ENCODE measurements at places on chromosomes 4 and X. TPM values are rescaled to one million over a fixed set of nuclear protein-coding genes. Genes with fewer than 3 reads are reported as not detected.

GRCh38 chr4:58983887-58984286 is 1873.7 kb upstream of the IGFBP7 start:
- DNase-seq = no peak

DNA sequence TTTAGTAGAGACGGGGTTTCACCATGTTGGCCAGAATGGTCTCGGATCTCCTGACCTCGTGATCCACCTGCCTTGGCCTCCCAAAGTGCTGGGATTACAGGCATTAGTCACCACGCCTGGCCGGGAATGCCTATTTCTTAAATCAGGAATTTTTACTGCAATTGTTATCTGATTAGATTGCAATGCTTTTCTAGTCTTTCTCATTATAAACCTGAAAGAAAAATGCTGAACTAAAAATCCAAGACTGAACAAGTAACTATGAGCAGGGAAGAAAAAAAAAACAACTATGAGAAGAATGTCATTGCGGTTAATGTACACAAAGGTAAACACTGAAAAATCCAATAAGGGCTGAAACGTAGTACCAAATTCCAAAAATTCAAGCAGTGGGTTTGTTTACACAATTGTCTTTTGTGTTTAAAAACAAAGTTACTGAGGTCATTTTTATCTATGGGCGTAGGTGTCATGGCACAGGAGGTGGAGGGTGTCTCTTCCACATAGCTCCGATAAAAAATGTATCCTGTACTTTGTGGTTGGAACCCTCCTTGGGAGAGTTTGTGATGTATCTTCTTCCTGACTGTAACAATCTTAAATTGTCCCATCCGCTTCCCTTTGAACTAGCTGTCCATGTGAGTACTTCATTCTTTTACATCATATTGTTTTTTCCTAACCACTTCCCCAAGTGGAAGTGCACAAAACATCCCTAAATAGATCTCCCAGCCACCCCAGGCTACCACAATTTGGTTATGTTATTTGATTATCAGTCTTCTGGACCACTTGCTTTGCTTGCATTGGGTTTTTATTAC is 11.1 kb upstream of the TMEM156 start:
- DNase-seq = no peak

DNA sequence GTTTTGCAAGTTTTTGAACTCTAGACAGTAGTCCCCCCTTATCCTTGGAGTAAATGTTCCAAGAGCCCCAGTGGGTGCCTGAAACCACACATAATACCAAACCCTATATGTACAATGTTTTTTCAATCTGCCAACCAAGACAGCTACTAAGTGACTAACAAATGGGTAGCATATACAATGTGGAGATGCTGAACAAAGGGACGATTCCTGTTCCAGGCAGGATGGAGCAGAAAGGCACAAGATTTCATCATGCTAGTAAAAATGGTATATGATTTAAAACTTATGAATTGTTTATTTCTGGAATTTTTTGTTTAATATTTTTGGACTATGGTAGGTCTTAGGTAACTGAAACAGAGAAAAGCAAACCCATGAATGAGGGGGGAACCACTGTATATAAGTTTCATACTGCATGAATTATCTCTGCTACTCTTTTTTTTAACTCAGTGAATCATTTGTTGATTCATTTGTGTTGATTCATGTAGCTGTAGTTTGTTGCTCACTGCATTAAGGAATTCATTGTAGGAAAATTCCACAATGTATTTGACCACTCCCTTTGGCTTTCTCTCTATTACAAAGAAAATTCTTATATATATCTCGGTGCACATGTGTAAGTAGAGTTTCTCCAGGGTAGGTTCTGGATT is 21.9 kb upstream of the ANXA3 start:
- DNase-seq = no peak

DNA sequence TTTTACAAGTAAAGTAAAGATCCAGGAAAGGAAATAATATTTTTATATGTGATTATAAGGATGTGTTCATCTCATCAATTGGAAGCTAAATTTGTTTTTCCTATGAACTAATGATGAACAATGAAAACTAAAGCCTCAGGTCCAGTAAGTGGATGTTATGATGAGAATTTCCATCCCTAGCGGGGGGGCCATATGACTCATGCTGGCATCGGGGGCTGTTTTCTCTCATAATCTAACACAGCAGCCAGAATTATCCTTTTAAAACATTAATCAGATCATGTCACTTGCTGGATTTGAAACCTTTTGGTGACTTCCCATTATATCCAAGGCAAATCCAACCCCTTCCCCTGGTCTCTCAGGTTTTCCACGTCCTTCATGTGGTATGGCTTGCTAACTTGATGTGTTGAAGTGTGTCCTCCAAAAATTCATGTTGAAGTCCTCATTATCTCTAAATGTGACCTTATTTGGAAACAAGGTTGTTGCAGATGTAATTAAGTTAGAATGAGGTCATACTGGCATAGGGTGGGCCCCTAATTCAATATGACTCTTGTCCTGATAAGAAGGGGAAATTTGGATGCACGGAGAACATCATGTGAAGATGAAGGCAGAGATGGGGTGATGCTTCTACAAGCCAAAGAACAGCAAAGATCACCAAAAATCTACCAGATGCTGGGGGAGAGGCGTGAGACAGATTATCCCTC is 96.8 kb downstream of the AKAP4 start:
- DNase-seq = no peak

Gene CABS1
- total RNA-seq = not detected

Gene EMCN
- total RNA-seq = 41.3 TPM

DNA sequence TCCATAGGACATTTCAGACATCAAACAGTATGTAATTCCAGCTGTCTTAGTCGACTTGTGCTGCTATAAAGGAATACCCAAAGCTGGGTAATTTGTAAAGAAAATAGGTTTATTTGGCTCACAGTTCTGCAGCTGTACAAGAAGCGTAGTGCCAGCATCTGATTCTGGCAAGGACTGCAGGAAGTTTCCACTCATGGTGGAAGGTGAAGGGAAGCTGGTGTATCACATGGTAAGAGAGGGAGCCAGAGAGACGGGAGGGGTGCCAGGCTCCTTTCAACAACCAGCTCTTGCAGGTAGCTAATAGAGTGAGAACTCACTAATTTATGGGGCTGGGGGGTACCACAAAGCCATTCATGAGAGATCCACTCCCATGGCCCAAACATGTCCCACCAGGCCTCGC is 253.0 kb upstream of the FGF13 start:
- DNase-seq = peak; percentile 14

Gene PRSS12
- not detected for total RNA-seq

DNA sequence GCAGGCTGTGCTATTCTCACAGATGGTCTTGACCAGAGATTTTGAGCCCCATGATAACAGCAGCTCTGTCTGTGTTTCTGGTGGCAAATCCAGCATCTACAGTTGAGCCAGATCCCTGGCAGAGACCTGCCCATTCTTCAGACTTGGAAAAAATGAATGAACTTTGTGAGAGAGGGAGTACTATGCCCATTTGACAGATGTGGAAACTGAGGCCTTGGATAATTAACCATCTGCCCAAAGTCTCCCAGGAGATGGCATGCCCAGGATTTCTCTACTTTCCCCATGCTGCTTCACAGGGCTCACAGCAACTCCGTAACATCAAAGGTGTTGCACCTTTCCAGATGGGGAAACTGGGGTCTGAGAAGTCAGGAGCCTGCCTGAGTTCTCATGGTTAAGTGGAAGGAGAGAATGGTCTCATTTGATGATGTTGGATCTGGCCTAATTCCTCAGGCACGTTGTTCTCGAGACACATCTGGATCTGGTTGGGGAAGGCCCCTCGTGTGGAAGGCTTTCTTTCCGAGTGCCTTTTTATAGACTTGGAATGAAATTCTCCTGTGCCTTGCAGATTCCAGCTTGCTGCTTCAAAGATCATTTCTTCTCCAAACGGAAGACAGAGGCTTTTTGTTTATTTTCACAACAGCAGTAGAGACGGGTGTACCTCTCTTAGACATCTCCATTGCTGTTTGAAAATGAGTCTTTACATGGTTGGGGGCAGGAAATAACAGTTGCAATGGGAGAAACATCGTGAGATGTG is 73.3 kb upstream of the STX18 start:
- DNase-seq = no peak

- DNase-seq = no peak
Observed at GRCh38 chr4:188603646-188604045, 464.4 kb downstream of the TRIML1 start.

DNA sequence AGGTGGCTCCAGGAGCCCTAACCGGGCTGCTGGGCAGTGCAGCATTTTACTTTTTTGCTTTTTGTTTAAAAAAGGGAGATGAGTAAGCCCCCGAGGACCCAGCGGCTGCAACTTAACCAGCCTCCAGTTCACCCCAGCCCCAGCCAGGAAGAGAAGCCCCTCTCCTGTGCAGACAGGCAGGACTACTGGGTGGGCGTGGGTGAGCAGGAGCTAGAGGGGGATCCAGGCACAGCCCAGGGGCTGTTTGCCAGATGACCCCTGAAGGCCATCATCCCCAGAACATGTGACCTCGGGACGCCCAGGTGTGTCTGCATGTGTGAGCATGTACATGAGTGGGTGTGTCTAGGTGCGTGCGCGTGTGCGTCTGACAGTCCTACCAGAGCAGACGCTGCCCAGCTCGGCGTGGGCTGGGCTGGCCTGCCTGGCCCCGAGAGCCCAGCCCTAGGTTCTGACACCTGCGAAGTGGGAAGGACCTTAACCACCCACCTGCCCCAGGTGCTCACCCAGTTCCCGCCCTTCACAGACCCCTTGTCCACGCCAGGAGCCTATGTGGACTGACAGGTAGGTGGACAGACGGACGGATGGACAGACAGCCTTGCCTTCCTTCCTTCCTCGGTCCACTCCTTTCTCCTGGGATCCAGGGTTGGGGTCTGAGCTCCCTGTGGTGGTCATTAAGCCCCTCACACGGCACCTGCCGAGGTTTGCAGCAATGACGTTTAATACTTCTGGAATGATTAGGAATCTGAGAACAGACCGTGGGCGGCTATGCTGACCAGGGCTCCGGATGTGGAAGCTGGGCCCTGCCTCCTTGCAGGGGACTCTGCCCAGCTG is 7.8 kb upstream of the HAUS3 start:
- DNase-seq = no peak

Gene UGT2B10
- total RNA-seq = not detected

Gene CLNK
- not detected for total RNA-seq

GRCh38 chr4:117481742-117482141 is 396.4 kb upstream of the TRAM1L1 start:
- DNase-seq = no peak

Gene MAGEB18
- not detected for total RNA-seq

Gene C4orf36
- total RNA-seq = not detected

DNA sequence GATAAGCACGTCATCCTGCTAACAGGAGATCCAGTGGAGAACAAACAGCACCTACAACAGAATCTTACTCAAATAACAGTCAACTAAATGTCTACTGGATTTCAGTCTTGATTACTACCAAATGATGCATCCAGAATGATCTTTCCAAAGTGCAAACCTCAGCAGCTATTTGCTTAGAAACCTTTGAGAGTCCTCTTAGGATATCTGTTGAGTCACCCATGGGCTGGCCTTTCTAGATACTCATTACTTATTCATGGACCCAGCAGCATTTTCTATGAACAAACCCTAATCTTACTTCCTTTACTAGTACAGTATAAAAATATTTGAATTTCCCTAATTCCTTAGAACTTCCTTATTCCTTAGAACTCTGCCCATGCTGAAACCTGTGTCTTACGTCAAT is 118.5 kb upstream of the PABPC4L start:
- DNase-seq = no peak

DNA sequence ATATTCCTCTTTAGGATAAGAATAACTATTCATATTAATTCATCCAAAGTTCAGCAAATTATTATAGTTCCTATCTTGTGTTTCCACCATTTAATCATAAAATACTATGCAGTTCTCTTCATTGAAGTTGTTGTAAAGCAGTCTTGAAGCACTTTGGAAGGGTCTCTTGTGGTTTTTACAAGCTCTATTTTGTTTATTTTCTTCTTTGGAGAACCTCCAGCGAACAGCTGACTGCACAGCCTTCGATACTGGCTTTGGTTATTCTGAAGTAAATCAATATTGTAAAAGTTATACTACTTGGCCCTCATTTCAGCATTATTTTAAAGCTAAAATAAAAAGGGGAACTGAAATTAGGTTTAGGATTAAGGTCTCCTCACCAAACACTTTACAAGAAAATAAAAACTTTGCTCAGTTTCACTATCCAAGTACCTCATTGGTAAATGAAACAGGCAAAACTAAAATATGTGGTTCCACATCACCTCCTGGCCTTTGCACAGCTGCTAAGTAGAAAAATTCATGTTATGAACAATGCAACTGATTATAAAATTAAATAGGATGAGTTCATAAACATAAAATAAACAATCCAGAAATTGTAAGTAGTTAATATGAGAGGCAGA is 1629.2 kb upstream of the ADGRL3 start:
- DNase-seq = no peak

DNA sequence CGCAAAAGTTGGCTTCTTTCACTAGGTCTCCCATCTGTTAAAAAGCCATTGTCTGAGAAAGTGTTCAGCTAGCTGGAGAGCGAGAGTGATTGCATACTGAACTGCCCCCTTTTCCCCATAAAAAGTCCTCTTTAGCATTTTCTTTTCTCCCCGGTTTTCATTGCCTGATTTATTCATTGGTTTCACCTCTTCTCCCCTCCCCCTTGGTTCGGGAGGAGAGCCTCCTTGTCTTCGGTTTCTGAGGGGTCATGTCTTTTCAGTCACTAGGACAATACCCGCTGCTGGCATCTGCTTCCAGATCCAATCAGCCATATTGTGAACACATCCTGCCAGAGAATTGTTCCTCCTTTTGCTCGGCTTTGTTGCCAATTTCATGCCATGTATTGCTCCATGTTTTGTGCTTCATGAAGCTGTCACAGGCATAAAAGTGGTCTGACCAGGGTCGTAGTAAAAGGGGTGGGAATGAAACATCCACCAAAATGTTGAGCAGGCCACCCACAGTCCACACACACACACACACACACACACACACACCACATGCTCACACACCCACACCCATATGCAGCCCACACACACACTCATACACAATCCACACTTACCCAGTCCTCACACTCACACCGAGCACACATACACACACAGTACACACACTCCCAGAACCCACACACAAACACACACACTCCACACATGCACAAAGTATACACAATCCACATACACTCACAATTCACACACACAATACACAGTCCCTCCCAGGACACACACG is 136.0 kb downstream of the NKX6-1 start:
- no peak for DNase-seq

DNA sequence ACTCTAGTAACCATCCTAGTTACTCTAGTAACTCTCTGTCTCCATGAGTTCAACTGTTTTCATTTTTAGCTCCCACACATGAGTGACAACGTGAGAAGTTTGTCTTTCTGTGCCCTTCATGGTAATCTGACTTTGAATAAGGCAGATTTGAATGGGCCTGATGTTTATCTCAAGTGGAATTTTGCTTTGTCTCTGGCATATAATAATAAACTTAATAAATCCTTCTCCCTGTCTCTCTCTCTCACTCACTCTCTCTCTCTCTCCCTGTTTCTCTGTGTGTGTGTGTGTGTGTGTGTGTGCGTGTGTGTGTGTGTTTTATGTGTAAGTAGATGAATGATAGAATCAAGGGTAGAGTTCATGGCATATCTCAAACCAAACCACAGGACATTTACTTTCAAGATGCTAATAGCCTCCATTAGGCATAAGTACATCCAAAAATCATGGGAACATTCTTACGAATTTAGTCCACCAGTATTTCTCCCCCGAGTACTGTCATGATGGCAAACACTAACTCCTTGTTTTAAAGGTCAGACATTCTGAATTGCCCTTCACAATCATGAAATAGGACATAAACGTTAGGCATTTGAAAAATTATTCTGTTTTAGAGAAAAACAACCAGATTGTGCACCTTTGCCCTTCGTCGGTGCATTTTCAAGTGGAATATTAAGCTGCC is 193.1 kb downstream of the SPATA18 start:
- DNase-seq = no peak

GRCh38 chr4:27082776-27083175 is 222.1 kb downstream of the STIM2 start:
- no peak for DNase-seq
